ENCODE measurements at places on chromosomes 12 and 14.

DNA sequence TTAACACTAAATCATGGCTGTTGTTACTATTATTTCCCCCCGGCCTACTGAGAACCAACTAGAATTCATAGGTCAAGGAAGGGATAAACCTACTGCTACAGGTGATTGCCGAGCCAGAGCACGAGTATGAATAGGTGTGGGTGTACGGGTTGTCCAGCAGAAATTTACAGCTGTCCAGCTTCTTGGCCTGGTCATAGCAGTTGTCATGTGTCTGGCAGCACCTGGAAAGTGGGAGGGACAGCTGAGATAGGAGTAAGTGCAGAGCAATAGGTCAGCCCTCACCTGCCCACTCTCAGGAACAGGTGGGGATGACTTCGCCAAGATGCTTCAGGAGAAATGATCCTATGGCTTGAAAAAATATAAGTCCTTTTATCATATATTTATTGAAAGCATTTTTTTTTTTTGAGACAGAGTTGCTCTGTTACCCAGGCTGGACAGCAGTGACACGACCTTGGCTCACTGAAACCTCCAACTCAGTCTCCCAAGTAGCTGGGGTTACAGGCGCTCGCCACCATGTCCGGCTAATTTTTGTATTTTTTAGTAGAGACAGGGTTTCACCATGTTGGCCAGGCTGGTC lies 2.6 kb downstream of the PLA2G1B start:
- DNase-seq, result no peak

- peak; percentile 27 for DNase-seq
Measured at GRCh38 chr14:29671034-29671433, 256.6 kb downstream of the PRKD1 start.

GRCh38 chr14:30375296-30375892 lies 183.6 kb upstream of the G2E3 start:
- DNase-seq, result peak; percentile 40

- no peak for DNase-seq
Measured at GRCh38 chr12:91994208-91994797, 151.3 kb downstream of the BTG1 start.

GRCh38 chr14:74934476-74935359 lies 11.7 kb upstream of the RPS6KL1 start:
- DNase-seq, result no peak

DNA sequence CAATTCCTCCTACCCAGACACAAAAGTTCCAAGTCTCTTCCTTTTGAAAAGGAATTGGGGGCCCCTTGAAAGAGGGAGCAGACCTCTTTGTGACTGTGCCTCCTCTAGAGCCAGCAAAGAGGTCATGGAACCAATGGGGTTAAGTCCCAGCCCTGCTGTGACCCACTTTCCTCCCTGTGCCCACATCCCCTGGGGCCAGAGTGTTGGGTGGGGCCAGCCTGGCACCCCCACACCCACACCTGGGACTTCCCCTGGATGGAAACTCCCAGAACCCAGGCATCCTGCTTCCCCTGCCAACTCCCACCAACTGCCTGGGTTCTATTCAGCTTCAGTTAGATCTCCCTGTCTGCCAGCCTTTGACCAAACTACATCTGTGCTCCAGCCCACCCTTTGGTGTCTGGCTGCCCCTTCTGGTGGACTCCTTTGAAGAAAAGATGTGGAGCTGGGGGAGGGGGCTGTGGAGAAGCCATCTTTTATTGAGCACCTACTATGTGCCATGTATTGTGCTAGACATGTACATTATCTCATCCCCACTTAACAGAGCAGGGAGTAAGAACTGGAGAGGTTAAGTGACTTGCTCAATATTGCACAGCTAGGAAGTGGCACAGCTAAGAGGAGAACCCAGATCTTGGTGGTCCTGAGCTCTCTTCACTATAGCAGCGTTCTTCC lies 4.6 kb upstream of the RARG start:
- DNase-seq, result no peak

DNA sequence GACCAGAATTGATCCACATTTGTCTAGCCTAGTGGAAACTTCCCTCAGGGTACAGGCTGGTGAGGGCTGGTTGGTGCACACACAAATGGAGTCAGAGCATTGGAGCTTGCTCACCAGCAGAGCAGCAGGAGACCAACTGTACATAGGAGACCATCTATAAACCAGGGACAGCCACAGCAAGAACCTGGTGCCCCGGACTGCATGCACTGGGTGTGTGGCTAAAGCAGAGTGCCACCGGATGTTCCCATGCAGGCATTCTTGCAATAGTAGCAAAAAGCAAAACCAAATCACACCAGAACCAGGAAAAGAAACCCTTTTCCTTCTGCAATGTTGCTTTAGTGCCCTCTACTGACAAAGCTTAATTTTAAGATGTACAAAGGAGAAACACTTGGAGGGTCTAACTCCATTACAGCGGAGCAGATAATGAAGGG lies 136.4 kb downstream of the MDGA2 start:
- peak; percentile 6 for DNase-seq

DNA sequence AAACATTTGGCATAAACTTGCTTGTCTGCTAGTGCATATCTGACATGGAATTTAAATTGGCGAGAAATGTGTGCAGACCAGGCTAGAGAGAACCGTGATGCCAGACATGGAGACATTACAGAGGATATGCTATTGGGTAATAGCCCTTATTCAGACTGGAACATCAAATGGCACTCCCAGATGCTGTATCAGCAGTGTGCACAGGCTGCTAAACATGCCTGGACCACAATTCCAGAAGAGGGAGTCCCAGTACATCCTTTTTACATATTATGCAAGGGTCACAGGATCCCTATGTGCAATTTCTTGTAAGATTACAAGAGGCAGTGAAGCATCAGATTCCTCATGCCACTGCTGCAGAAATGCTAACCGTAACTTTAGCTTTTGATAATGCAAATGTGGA lies 354.5 kb upstream of the FOXG1 start:
- peak; percentile 6 for DNase-seq

DNA sequence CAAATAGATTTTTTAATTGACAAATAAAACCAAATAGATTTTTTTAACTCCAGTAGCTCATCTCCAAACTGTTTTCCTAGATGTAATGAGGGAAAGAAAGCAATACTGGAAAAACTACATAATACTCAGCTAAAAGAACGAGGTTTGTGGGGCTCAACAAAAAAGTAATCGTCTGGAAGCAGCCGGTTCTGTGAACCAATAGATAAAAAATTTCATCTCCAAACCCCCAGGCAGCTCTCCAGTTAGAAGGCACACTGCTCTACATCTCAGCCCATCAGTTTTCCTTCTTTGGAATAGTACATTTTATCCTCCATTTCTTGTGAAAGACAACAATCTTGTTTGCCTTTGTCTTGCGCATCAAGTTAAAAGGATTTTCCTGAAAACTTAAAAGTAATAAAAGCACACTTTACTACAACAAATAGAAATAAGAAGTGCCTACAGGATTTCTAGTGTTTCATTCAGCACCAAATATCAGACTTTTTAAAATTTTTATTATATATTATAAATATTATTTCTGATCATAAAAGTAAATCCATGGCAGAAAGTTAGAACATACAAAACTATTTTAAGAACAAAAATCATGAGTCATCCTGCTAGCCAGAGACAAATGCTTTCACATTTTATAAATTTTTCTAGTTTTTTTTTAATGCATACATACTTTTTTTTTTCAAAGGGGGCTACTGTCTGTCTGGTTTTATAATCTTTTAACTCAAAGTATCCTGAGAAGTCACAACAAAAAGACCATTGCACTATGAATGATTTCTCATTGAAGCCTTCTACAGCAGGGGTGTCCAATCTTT lies 67.7 kb downstream of the EPS8 start:
- no peak for DNase-seq

- no peak for DNase-seq
Measured at GRCh38 chr12:101850199-101850598, 19.4 kb upstream of the GNPTAB start.

GRCh38 chr12:3004655-3005565 lies 45.7 kb downstream of the TEAD4 start:
- peak; percentile 7 for DNase-seq

DNA sequence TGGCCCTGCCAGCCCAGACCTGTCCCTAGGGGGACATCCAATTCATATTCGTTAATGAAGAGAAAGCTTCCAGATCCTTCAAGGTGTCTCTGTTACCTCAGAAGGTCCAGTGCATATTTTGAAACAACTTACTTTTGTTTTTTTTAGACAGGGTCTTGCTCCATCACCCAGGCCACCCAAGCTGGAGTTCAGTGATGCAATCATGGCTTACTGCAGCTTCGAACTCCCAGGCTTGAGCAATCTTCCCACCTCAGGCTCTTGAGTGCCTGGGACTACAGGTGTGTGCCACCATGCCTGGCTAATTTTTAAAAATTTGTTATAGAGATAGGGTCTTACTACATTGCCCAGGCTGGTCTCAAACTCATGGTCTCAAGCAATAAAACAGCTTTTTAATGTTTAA lies 48.4 kb downstream of the B4GALNT3 start:
- no peak for DNase-seq

DNA sequence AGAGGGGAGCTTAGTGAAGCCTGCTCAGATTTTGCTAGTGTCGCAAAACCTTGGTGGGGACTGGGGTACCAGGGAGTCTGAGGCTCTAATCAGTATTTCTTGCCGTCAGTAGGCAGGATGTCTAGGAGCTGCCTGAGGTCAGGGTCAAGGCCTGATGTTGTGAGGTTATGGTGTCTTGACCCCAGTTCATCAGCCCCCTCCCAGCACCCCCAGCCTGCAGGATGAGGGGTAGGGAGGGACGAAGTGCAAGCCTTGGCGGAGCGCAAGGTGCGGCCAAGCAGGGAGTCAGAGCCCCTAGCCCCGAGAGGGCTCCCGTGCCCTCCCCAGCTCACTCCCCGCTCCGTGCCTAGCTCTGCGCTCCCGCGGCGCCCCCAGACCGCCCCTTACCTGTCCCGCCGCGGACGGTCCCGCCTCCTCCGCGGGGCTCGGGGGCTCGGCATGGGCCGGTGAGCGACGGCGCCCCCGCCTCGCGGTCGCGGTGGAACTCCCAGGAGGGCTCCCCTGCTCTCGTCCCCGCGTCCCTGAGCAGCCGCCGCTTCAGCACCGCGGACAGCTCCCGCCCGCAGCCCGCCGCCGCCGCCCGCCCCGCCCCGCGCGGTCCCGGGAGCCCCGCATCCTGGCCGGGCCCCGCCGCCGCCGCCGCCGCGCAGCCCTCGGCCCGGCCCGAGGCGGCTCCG lies 347 bp downstream of the SYNDIG1L start:
- DNase-seq, result no peak

- no peak for DNase-seq
Measured at GRCh38 chr14:61322011-61322798, 826 bp downstream of the PRKCH start.

DNA sequence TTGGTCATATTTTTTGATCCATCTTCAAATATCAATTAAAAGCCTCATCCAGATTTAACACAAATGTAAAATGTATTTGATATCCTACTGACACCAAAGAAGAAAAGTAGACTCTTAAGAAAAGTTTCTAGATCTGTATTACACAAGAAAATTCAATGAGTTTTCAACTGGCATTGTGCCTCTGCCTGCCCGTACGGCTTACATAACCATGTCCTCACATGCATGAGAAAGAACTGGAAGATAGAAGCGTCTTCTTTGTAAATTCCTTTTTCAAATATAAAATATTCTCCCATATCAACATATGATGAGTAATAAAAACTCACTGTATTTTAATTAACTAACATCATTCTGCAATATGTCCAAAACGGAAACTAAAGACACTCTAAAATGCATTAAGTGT lies 7.2 kb downstream of the ANKS1B start:
- DNase-seq, result no peak

- no peak for DNase-seq
Measured at GRCh38 chr12:14886271-14886670, 617 bp upstream of the MGP start.

DNA sequence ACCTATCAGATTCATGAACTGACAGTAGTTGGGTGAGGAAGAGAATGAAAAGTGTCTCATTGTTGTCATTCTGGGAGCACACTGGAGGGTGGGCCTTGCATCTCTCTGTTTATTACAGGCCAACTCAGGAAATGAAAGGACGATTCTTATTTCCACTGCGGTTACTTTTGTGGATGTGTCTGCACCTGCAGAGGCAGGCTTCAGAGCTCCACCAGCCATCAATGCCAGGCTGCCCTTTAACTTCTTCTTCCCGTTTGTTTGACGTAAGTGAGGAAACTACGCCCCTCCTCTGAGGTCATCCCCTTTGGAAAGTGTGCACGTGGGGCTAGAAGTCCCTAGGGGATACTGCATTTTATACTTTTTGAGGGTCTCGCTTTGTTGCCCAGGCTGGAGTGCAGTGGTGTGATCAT lies 33.7 kb downstream of the TCTN1 start:
- DNase-seq, result no peak

- no peak for DNase-seq
Measured at GRCh38 chr14:38611928-38612327, 356.0 kb upstream of the CLEC14A start.

- DNase-seq, result no peak
Measured at GRCh38 chr12:39064708-39065107, 159.3 kb upstream of the CPNE8 start.

DNA sequence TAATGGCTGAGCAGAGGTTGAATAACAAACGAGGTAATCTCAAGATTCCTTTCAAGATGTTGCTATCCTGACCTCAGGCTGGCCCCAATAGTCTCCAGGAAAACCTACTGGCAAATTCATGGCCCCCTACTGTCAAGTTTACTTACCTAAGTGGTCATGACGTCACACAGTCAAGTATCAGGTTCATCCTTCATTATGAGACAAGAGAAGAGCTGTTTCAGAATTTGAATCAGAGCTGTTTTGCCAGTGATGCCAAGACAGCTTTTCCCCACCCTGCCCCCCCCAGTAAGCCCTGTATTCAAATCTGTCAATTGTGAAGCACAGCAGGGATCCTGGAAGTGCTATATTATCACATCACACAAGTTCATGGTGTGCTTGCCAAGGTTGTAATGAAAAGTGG lies 509.6 kb downstream of the NOVA1 start:
- DNase-seq, result no peak

- peak; percentile 9 for DNase-seq
Measured at GRCh38 chr12:102023343-102023930, 38.4 kb downstream of the WASHC3 start.

GRCh38 chr14:92153581-92153980 lies 31.8 kb downstream of the CPSF2 start:
- no peak for DNase-seq

DNA sequence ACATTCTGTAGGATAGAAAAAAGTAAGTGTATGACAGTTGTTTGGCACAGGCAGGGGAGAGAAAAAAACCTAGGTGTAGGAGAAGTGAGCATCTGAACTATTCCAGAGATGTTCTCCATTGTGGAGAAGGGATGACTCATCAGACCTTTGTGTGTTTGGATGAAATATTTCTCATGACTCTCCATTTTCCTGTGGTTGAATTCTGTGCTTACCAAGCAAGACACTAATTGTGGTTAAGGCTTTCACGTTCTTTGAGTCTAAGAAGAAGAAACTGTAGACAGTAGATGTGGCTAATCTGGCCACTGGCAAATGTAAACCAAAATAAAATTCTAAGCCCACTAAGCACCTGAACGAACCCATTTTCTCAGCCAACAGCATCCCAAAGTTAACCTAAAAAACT lies 107.9 kb upstream of the GZMB start:
- DNase-seq, result peak; percentile 19

- DNase-seq, result no peak
Measured at GRCh38 chr14:100340423-100340813, 17.3 kb downstream of the SLC25A47 start.
